ENCODE measurements at places on chromosomes 1 and 21.

DNA sequence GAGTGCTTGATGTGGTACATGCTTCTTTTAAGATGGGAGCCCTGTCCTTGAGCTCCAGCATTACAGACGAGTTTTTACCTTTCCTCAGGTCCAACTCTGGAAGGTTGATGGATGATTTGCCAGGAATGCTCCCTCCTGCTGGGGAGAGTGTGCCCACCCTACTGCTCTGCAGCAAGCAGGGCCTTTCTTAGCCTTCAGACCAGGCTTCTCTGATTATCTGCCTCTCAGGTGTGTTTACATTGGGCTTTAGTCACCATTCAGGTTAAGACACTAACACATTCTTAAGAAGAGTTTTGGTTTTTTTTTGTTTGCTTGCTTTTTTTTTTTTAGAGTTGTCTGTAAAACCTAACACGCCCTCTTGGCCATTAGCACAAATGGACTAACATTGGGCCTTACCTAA, 301.8 kb downstream of the KCNT2 start:
- DNase-seq: no peak

GRCh38 chr1:223760833-223761232, 48.5 kb downstream of the CAPN2 start:
- no peak for DNase-seq

DNA sequence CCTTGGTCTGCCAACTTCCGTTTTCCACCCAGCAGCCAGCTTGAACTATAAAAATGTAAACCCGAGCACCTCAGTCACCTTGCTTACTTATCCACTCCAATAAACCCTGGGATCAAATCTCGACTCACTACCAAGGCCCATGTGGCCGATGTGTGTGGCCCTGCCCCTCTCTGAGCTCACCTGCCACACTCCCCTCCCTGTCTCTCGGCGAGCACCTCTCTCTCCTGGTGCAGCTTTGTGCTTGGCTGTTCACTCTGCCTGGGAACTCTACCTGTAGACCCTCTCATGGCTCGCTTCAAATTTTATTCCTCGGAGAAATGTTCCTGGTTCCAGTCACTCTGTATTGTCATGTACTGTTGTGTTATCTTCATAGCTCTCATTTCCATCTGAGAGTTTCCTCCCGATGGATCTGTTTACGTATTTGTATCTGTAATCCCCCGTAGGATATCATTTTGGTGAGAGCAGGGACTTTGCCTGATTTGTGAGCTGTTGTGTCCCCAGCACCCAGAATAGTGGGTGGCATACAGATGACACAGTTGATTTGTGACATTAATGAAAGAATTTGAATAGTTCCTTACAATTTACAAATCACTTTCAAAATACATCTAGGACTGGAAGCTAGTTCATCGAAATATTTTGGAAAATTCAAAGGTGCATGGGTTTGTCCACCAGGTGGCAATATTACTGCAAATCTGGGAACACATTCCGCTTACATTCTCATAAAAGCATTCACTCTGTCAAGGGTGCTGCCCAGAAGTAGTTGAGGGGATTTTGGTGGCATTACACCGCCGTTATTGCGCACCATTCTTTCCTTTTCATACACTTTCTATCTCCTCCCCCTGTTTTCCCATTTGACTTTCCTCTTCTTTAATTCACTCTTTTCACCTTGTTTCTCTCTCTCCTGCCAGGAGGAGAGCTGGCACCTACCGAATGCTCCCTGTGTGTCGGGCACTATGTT, 95.3 kb downstream of the ABCA4 start:
- DNase-seq: peak; percentile 62

GRCh38 chr1:24868016-24868875, 61.8 kb downstream of the RUNX3 start:
- DNase-seq: no peak

- DNase-seq: no peak
Observed at GRCh38 chr1:206834711-206835110, 30.7 kb upstream of the IL20 start.

GRCh38 chr1:230365723-230366307, 60.3 kb downstream of the PGBD5 start:
- no peak for DNase-seq

GRCh38 chr1:54001591-54001990, 16.4 kb downstream of the LDLRAD1 start:
- no peak for DNase-seq

DNA sequence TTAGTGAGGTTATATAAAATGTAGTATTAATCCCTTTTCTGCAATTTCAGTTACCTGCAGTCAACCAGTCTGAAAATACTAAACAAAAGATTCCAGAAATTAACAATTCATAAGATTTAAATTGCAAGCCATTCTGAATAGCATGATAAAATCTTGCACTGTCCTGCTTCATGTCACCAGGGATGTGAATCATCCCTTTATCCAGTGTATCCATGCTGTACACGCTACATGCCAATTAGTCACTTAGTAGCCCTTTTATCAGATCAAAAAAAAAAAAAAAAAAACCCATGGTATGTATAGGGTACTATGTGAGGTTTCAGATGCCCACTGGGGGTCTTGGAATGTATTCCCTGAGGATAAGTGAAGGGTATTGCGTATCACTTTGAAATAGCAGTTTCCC, 191.3 kb upstream of the HP1BP3 start:
- no peak for DNase-seq

DNA sequence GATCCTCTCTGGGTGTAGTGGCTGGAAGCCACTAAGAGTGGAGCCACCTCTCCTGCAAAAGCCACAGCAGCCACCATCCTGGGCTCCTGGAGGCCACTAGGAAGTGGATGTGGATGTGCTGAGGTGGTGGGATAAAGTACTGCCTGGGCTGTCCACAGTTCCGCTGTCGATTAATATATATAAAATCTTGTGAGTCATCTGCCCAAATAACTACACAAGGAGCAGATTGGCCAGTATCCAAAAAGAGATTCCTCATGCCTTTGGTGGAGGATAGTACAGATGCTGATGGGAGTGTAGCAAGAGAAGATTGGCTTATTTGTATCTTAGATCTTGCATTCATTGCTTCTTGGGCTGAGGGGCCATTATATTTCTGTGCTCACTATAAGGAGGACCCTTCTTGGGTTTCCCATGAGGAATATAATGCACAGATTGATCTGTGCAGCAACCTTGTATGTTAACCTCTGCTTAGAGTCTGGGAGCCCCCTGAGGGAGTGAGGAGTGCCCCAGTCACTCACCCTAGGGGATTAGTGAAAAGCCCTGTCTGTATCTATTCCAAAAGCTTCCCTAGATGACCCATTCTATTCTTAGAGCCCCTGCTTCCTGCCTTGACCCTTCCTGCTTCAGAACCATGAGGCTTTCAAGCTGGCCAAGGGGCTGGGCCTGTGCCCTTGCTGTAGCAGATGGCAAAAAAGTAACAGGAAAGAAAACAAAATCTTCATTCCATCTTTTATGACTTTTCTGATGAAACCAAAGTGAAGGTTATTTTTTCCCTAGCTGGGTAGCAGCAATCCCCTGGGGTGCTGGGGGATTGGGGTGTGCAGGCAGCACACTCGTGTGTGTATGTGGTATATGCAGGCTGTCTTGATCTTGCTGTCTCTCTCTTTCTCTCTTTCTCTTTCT, 31.7 kb downstream of the RCSD1 start:
- DNase-seq: no peak

DNA sequence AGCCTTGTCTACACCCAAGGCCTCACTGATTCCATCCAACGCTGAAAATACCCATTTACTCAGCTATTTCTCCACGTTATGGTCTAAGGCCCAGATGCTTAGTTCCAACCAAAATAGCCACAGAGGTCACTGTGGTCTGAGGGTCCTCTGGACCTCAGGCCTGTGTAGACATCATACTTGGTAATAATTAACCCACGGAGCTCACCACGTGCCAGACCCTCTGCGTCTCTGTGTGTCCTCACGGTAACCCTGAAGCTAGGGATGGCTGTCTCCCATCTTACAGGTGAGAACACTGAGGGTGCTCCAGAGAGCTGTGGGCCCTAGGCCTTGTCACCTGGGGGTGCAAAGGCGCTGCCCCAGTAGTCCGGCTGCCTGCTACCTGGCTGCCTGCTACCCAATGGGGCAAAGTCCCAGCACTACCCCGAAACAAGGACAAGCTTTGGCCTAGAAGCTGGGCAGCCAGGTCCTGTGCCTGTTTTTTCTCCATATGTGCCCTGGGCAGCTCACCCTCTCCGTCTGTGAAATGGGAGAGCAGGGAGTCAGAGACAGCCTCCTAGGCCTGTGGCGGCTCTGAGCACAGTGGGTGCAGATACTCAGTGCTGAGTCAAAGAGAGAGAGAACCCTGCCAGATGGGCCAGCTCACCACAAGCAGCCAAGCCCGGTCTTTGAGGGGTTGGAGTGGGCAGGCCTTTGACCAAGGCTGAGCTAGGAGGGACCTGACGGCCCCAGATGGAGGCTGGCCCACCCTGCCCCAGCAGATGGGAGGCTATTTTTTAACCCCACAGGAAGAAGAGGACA, 17.0 kb upstream of the RUNX3 start:
- no peak for DNase-seq

DNA sequence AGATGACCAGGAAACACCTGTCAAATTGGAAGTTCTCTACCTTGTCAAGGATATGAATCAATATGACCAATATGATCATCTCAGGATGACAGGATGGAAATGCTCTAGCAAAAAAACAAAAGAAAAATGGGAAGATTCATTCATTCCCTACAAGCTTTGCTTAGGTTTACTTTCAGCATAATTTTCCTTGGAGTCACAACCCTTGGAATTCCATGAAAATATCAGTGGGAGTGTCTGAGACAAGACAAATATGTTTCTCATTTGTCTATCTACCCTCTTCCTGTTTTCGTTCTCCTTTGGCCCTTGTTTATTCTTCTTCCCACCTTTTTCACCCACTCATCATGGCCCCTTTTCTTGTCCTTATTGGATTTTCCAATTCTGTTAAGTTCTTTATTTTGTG, 50.6 kb downstream of the COLGALT2 start:
- no peak for DNase-seq

DNA sequence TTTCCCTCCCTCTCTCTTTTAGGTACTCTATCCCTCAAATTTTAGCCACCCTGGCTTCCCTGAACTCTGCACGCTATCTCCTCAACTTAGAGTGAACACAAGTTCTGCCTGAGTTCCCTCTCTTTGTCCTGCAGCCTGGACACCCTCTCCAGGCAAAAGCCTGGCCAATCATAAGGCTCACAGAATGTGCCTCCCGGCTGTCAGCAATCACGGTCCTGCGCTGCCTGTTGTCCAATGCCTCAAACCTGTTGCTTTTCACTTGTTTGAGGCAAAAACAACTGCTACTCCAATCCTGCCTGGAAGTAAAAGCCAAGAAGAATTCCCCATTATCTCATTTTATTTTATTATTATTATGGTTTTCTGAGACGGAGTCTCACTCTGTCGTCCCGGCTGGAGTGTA, 66.1 kb downstream of the LGR6 start:
- no peak for DNase-seq

DNA sequence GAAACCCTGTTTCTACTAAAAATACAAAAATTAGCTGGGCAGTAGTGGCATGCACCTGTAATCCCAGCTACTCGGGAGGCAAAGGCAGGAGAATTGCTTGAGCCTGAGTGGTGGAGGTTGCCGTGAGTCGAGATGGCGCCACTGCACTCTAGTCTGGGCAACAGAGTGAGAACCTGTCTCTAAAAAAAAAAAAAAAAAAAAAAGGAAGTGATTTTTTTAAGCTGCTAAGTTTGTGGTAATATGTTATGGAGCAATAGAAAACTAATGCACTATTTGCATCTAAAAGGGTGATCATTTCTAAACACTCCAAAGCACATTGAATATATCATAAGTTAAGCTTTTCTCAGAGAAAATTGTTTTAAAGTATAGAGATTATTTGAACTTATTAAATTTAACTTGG, 244.8 kb upstream of the SPAG17 start:
- no peak for DNase-seq

GRCh38 chr1:67166196-67166595, at the start of gene IL23R:
Gene IL23R, plus strand, starts transcription at chr1:67166454. Its CDS starts 1,667 bp downstream, at chr1:67168121.
- DNase-seq: no peak

- no peak for DNase-seq
Observed at GRCh38 chr21:30081506-30081905, 85.1 kb downstream of the CLDN17 start.

GRCh38 chr1:40036574-40036973, 4.0 kb upstream of the CAP1 start:
- DNase-seq: peak; percentile 68

GRCh38 chr1:118751166-118751565, 237.0 kb downstream of the TBX15 start:
- no peak for DNase-seq

DNA sequence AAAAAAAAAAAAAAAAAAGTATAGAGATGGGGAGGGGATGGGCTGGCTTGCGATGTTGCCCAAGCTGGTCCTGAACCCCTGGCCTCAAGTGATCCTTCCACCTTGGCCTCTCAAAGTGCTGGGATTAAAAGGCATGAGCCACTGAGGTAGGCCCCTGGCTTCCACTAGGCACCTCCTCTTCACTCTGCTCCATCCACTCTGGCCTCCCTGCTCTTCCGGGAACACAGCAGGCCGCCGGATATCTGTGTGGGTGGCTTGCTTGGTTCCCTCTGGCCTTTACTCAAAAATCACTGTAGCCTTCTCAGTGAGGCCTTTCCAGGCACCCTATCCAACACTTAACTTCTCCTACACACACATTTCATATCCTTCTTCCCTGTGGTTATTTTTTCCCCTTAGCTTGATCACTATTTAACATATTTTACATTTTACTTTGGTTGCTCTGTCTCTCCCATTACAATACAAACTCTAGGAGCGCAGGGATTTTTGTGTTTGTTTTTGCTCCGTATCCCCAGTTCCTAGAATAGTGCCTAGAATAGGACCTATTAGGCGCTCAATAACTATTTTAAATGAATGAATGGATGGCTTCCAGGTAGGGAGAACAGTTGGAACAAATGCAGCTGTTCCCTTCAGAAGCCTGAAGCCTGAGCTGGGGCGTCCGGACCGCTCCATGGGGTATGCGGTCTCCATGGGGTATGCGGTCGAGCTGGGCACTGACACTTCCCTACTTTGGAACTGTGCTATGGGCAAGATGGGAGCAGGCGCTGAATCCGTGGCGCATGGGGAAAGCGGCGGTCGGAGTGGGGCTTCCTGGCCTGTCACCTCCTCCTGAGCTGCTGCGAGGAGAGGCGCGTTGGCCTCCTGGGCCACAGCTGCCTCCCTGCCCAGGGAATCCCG, 46.7 kb downstream of the H3-3A start:
- DNase-seq: peak; percentile 70

GRCh38 chr1:217079584-217079983, 356.4 kb upstream of the ESRRG start:
- DNase-seq: no peak

DNA sequence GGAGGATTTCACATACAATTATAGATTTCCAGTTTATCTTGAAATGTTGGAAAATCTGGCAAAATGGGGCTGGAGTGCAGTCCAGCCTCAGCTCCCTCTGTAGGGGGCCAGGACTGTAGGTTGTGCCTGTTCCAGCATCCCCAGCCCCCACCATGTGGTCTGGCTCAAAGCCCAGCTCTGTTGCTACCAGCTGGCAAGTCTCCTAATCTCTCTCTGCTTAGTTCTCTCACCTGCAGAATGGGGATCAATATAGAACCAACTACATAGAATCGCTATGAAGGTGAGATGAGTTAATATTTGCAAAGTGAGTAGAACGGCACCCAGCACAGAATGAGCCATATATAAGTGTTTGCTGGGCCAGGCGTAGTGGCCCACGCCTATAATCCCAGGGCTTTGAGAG, 50.0 kb upstream of the TARDBP start:
- no peak for DNase-seq

GRCh38 chr1:184792450-184792969, 37.9 kb upstream of the EDEM3 start:
- DNase-seq: peak; percentile 76

Measured in femur (tissue), 1 donor.